ENCODE measurements at places on chromosomes 6 and 20. TPM values are rescaled to one million over a fixed set of nuclear protein-coding genes. Genes with fewer than 3 reads are reported as not detected.

The TNF gene
- 0.38 TPM for total RNA-seq

The YTHDF1 gene
- total RNA-seq = 23.1 TPM

The EYA2 gene
- total RNA-seq = 0.40 TPM

The SLC4A11 gene
- total RNA-seq = 0.35 TPM

The RNASET2 gene
- total RNA-seq = 9.1 TPM

The PKIG gene
- total RNA-seq = 274 TPM

The RSPH9 gene
- 0.24 TPM for total RNA-seq

The HSPA12B gene
- 9.2 TPM for total RNA-seq

The IMPG1 gene
- total RNA-seq = not detected

The SIGLEC1 gene
- total RNA-seq = 2.4 TPM

The PHACTR1 gene
- 26.2 TPM for total RNA-seq

The SERPINB6 gene
- total RNA-seq = 171 TPM

The ADGB gene
- total RNA-seq = not detected

The RSPO4 gene
- total RNA-seq = not detected

The MAN1A1 gene
- 15.0 TPM for total RNA-seq

The RUNX2 gene
- total RNA-seq = 3.1 TPM

The SPATA2 gene
- 4.9 TPM for total RNA-seq

The IRAK1BP1 gene
- total RNA-seq = 2.1 TPM

The CNKSR3 gene
- 34.4 TPM for total RNA-seq

The MAS1L gene
- not detected for total RNA-seq

The POM121L2 gene
- not detected for total RNA-seq

The GSTA2 gene
- total RNA-seq = not detected

The BMP7 gene
- total RNA-seq = 2.7 TPM

The GABRR2 gene
- total RNA-seq = 1.7 TPM

The GTSF1L gene
- total RNA-seq = not detected

The LY6G6C gene
- total RNA-seq = not detected

The AGER gene
- total RNA-seq = 3.5 TPM

The MUCL3 gene
- total RNA-seq = not detected

The UNC5CL gene
- 1.0 TPM for total RNA-seq

The PDYN gene
- not detected for total RNA-seq

The JAG1 gene
- total RNA-seq = 42.1 TPM

The INSM1 gene
- not detected for total RNA-seq

The TUBB2B gene
- 1.2 TPM for total RNA-seq

The CEP57L1 gene
- 7.9 TPM for total RNA-seq

The C4A gene
- 131 TPM for total RNA-seq

The PNPLA1 gene
- not detected for total RNA-seq

The CYP39A1 gene
- 5.9 TPM for total RNA-seq

The CRYBG1 gene
- 1.7 TPM for total RNA-seq

The RNF144B gene
- 9.3 TPM for total RNA-seq

The TOP1 gene
- 23.5 TPM for total RNA-seq

The ARMC2 gene
- 11.0 TPM for total RNA-seq

The MMP24 gene
- total RNA-seq = 0.40 TPM

Measured in cardiac septum (tissue), 1 donor.